ENCODE measurements at places on chromosomes 7 and 10.
A peak's percentile ranks its signal among the peaks of the same experiment; 100 is the strongest.

- H3K4me3 ChIP-seq, result no peak overlapping the region
- no peaks in the 10 kb centered on the region for H3K27me3 ChIP-seq
- H3K36me3 ChIP-seq, result no peaks in the 10 kb centered on the region
- H3K4me1 ChIP-seq, result peaks cover 4% of the 10 kb centered on the region
- H3K27ac ChIP-seq, result no peak overlapping the region
Measured at GRCh38 chr7:127769696-127770400, 117.9 kb downstream of the SND1 start.

DNA sequence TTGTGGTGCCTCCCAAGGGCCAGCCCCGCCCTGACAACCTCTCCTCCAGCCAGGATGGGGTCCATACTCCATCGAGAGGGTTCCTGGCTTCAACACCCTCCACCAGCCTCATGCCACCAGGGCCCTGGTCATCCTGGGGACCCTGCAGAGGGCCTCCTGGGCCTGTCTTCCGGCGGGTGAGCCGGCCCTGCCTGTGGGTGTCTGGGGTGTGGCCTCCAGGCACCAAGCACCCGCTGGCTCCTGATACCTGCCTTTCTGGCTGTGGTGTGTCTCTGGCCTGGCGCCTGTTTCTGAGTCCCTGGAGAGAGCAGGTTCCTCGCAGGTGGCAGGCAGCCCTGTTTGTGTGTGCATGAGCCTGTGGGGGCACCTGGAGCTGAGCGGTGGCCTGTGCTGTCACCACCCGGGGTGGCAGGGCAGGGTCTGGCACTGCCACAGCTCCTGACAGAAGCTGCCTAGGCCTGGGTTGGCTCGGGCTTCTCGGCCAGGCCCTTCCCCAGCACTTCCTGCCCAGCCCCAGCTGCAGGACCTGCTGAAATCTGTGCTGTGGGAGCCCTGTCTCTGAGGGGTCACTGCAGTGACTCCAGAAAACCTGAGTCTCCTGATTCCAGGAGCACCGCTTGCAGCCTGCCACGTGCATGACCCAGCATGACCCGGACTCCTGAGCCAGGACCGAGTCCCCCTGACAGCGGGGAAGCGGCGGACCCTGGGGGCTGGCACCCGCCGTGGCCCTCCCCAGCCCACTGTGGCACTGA is 18.4 kb downstream of the ADAM8 start:
- H3K27me3 ChIP-seq, result no peaks in the 10 kb centered on the region
- H3K4me1 ChIP-seq, result peaks cover 11% of the 10 kb centered on the region
- no peak overlapping the region for H3K27ac ChIP-seq
- no peaks in the 10 kb centered on the region for H3K36me3 ChIP-seq
- H3K4me3 ChIP-seq, result no peak overlapping the region

- H3K4me1 ChIP-seq, result no peaks in the 10 kb centered on the region
- no peak overlapping the region for H3K27ac ChIP-seq
- peaks cover 26% of the 10 kb centered on the region for H3K36me3 ChIP-seq
Measured at GRCh38 chr10:132748135-132748534, 37.8 kb downstream of the NKX6-2 start.

DNA sequence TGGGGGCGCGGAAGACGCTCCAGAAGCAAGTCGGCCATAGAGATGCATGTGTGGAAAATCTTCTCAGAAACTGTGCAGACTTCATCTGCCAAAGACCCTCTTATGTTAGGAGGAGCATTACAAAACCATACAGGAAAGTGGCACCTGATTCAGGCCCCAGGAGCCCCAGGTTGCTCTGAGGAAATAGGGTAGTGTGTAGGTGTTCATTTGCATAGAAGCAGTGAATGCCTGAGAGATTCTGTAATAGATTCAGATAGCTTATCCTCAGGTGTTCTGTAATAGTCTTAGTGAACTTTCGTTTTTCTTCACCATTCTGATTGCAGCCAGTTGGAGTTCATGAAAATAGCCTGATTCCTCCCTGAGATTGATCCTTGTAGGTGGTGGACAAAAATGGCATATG is 106.4 kb upstream of the GJD4 start:
- no peak overlapping the region for H3K27ac ChIP-seq
- H3K4me1 ChIP-seq, result no peaks in the 10 kb centered on the region
- H3K36me3 ChIP-seq, result no peaks in the 10 kb centered on the region
- no peaks in the 10 kb centered on the region for H3K27me3 ChIP-seq
- H3K4me3 ChIP-seq, result no peak overlapping the region

DNA sequence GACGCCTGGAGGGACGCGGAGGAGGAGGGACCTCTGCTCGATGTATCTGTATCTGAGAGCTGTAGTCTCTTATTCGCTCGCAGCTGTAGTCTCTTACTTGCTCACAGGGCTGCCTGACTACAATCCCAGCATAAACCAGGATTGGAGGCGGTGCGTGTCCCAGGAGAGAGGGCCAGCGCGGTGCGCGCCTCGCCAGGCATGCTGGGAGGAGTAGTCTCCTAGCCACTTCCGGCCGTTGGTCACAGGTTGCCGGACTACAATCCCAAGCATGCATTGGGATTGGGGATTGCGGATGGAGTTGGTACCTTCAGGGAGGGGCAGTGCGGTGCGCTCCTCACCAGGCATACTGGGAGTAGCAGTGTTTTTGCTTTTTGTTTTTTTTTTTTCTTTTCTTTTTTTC is 421.7 kb upstream of the NUPR2 start:
- no peak overlapping the region for H3K27ac ChIP-seq
- DNase-seq, result no peak
- H3K27me3 ChIP-seq, result no peaks in the 10 kb centered on the region
- no peaks in the 10 kb centered on the region for H3K36me3 ChIP-seq

DNA sequence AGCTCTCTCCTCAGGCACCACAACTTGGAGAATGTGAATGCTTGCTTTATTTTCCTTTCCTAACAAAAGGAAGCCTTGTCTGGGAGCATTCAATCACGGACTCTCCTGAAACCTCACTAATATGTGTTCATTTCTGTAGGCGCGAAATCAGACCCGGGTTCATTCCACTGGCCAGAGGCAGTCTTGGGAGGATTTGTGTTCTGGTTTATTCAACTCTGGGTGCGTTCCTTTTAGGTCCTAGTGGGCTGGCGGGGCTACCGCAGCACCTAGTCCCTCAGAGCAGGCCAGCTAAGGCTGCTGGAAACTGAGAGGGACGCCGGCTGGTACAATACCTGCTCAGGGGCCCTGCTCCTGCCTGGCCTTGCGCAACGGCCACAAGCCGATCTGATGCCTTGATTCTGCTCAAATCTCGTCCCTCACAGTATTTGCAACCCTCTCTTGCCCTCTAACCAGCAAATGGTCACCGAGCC is 7.5 kb downstream of the HOXA4 start:
- H3K4me3 ChIP-seq, result no peak overlapping the region
- no peaks in the 10 kb centered on the region for H3K4me1 ChIP-seq
- no peak overlapping the region for H3K27ac ChIP-seq
- peaks cover 78% of the 10 kb centered on the region for H3K27me3 ChIP-seq

GRCh38 chr10:1646332-1646731 is 91.0 kb downstream of the ADARB2 start:
- H3K36me3 ChIP-seq, result no peaks in the 10 kb centered on the region
- no peak for DNase-seq
- no peaks in the 10 kb centered on the region for H3K4me1 ChIP-seq
- no peak overlapping the region for H3K4me3 ChIP-seq
- H3K27me3 ChIP-seq, result no peaks in the 10 kb centered on the region

GRCh38 chr7:27158436-27159265 is 2.2 kb upstream of the HOXA7 start:
- DNase-seq, result no peak
- H3K27ac ChIP-seq, result no peak overlapping the region
- H3K4me1 ChIP-seq, result peaks cover 55% of the 10 kb centered on the region
- H3K36me3 ChIP-seq, result no peaks in the 10 kb centered on the region
- H3K4me3 ChIP-seq, result no peak overlapping the region
- peaks cover 88% of the 10 kb centered on the region for H3K27me3 ChIP-seq

- H3K4me1 ChIP-seq, result peaks cover 17% of the 10 kb centered on the region
- no peak overlapping the region for H3K4me3 ChIP-seq
- DNase-seq, result no peak
- H3K27ac ChIP-seq, result no peak overlapping the region
- H3K27me3 ChIP-seq, result no peaks in the 10 kb centered on the region
Measured at GRCh38 chr10:75137533-75138438, 26.3 kb downstream of the SAMD8 start.

DNA sequence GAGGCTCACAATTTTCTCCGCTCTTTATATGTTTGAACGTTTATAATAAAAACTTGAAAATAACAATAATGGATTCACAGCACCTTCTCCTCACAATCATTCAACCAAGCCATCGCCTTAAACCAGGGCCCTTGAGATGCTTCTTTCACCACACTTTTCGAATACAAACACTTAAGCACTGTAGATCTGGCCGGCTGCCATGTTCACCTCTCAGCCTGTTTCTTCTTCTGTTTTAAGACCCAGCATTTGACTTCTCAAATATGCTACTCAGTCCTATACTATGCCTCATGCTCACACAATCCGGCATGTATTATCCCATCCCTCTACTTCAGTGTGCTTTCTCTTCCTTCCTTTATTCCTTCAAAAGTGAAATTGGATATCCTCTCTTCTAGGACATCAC is 280.6 kb downstream of the TFEC start:
- DNase-seq, result no peak
- H3K4me1 ChIP-seq, result no peaks in the 10 kb centered on the region
- no peak overlapping the region for H3K27ac ChIP-seq
- H3K4me3 ChIP-seq, result no peak overlapping the region

DNA sequence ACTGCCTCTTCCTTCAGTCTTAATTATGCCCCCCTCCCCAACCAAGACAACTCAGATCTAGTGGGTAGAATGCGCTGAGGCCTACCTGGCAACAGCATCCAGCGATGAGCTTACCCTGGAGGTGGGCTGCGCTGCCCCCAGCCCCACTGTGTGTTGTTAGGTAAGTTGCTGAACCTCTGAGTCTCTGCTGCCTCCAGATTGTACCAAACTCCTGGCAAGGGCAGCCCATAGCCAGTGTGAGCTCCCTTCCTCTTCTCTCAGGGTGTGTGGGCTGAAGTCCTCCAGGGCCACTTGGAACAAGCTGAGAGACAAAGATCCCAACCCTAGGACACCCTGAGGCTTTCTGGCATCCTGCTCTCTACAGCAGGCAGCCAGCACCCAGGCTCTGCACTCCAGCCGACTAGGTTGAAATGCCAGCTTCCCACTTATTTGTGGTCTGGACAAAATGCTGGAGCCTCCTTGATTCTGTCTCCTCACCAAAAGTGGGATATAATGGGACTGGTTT is 135.3 kb downstream of the ARHGAP22 start:
- H3K4me1 ChIP-seq, result peaks cover 26% of the 10 kb centered on the region
- no peaks in the 10 kb centered on the region for H3K27me3 ChIP-seq
- no peak overlapping the region for H3K4me3 ChIP-seq
- no peaks in the 10 kb centered on the region for H3K36me3 ChIP-seq
- no peak for DNase-seq

DNA sequence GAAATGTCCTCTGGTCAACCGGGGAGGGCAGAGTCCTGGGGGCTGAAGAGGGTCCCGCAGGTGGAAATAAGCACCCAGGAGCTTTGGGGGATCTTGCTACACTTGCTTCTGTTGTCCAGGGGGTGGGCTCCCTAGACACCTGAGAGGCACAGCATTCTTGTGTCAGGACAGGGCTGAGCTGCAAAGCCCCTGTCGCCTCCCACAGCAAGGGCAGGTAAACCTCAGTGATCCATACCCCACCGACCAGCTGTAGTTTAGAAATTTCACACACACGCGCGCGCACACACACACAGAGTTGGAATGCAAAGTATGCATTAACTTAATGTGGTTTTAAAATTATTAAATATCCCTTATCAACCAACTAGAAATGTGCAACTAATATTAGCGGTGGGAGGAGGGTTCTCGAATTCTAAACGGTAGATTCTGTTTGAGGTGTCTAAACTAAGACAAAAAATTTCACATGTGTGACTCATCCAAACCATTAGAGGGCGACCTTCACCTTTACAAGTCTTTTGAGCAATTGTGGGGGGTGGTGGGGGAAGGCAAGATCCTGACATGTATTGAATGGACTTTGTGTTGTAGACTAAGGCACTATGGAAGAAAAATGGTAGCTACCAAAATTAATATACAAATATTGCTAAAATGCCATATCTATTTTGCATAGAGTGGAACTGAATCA is 34.3 kb upstream of the PTF1A start:
- H3K27me3 ChIP-seq, result peaks cover 8% of the 10 kb centered on the region
- H3K27ac ChIP-seq, result no peak overlapping the region
- no peak for DNase-seq
- H3K4me3 ChIP-seq, result no peak overlapping the region
- no peaks in the 10 kb centered on the region for H3K36me3 ChIP-seq

DNA sequence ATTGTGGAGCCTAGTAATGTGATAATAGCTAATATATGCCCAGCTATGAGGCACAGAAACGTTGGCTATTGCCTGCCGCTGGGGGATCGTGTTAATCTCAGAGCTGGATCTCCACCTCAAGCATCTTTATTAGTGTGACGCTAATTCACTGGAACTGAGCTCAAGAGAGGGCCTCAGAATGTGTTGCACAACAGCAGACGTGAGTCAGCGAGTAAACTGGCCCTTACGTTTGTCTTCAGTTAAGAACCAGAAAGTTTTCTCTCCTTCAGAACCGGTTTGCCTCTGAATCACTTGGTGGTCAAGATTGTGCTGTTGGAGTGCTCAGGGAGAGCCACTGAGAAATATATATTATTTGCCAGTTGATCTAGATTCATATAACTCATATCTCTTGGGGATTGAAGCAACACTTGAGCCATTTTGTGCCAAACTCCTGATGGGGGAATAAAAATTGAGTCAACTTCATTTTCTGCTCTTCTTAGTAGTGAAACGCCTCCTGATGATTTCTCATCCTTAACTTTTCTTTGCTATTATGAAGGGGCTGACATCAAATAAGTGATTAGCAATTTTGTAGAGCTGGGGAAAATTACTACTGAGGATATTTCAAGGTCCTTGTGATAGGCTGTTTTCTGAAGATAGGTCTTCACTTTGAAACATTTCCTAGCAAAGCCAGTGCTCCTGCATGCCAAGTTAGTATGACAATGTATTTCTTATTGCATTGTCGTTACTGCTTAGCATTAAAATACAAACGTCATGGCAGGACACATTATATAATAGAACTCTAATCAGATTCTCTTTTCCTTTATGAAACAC is 22.3 kb downstream of the BZW2 start:
- H3K4me3 ChIP-seq, result no peak overlapping the region
- H3K4me1 ChIP-seq, result peaks cover 13% of the 10 kb centered on the region
- no peak for DNase-seq
- peak overlapping the region; percentile 66 for H3K27ac ChIP-seq
- H3K36me3 ChIP-seq, result peaks cover 14% of the 10 kb centered on the region
- no peaks in the 10 kb centered on the region for H3K27me3 ChIP-seq

DNA sequence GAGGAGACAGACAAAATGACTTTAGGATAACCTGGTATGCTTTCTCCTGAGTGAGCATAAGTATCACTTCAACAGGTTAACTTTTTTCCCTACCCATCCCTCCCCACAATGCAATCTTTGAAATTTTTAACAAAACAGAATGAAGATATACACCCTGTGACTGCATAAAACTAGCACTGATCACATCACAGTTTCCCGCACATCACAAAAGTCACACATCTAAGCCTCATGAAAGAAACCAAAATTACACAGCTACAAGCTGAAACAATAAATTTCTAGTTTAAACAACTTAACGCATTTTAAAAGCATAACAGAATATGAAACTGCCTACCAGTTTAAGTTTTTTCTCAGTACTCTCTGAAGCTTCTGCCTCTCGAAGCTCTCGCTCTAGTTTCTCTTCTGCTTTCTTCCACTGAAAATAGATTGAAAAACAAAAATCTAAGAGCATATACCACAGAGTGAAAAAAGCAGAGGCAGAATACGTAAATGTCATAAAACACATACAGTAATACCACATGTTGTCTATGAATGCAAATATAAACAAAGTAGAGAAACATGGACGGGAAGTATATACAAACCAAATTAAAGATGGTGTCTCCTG is 18.1 kb downstream of the NOC3L start:
- H3K4me1 ChIP-seq, result no peaks in the 10 kb centered on the region
- H3K27me3 ChIP-seq, result no peaks in the 10 kb centered on the region
- H3K36me3 ChIP-seq, result peaks cover 96% of the 10 kb centered on the region
- H3K27ac ChIP-seq, result no peak overlapping the region
- H3K4me3 ChIP-seq, result no peak overlapping the region

Data from heart left ventricle (tissue), 16 donors.